ENCODE measurements at places on chromosomes 13 and 19. TPM values are rescaled to one million over a fixed set of nuclear protein-coding genes. Genes with fewer than 3 reads are reported as not detected.

- H3K36me3 ChIP-seq: no peaks in the 10 kb centered on the region
- H3K27me3 ChIP-seq: no peaks in the 10 kb centered on the region
- no peaks in the 10 kb centered on the region for H3K4me1 ChIP-seq
- DNase-seq: no peak
Measured at GRCh38 chr19:40155749-40156265, 35.4 kb upstream of the MAP3K10 start.

DNA sequence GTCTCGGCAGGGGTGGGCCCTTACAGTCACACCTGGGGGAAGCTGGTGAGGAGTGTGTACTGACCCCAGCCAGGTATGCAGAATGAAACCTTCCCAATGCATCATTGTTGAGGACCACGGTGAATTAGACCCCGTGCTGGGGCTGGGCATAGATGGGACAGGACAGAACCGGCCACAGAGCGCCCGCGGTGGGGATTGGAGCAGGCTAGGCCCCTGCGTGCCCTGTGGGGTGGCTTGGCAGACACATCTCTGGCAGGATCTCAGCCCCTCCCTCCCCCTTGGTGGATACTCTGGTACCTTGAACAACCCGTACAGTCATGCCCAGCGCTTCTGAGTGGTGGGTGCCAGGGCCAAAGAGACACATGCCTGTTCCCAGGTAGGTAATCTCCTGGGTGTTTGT is 200.6 kb downstream of the TEX29 start:
- peaks cover 21% of the 10 kb centered on the region for H3K27me3 ChIP-seq
- H3K36me3 ChIP-seq: no peaks in the 10 kb centered on the region
- H3K4me1 ChIP-seq: no peaks in the 10 kb centered on the region
- DNase-seq: no peak

The RGS9BP gene
- 0.09 TPM for total RNA-seq

DNA sequence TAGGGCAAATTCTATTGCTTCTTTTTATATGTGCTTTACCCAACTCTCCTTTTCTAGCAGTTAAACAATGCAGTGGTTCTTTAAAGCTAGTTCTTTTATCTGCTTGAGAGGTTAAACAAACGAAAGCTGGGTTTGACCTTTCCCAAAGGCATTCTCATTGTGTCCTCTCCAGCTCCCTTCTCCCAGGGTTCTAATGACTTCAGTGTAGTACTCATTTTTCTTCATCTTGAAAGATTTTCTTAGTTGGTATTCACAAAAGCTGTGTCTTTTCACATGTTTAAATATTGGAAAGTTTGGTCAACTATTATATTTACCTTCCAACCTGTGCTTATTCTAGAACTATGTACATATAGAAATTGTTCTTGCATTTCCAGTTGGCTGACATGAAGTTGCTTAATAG is 1.5 kb downstream of the WASF3 start:
- no peaks in the 10 kb centered on the region for H3K27me3 ChIP-seq
- H3K27ac ChIP-seq: no peak overlapping the region
- DNase-seq: no peak

GRCh38 chr13:51444922-51445321 is 7.9 kb downstream of the INTS6 start:
- no peak overlapping the region for H3K27ac ChIP-seq
- no peak for DNase-seq
- no peak overlapping the region for H3K4me3 ChIP-seq
- no peaks in the 10 kb centered on the region for H3K27me3 ChIP-seq
- no peaks in the 10 kb centered on the region for H3K36me3 ChIP-seq

DNA sequence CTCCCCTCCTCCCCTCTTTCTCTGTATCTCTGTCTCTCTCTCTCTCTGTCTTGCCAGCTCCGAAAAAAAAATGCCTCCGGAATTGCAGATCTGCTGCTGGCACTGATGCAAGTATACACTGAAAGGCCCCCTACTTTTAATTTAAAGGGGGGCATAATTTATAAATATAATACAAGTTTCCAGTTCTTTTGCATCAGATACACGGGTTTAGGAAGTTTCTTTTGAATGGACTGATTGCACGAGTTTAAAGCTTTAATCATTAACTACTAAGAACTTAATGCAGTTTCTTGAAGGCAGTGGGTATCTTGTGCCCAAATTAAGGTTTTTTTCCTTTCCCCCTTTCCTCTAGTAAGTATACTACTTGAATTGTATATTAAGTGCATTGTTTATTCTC is 1.4 kb downstream of the FGF9 start:
- H3K27ac ChIP-seq: no peak overlapping the region
- H3K4me1 ChIP-seq: peaks cover 49% of the 10 kb centered on the region
- no peak for DNase-seq
- no peak overlapping the region for H3K4me3 ChIP-seq
- H3K27me3 ChIP-seq: peaks cover 24% of the 10 kb centered on the region
- no peaks in the 10 kb centered on the region for H3K36me3 ChIP-seq

GRCh38 chr19:1309977-1310852 is 24.5 kb downstream of the EFNA2 start:
- no peak overlapping the region for H3K4me3 ChIP-seq
- no peak overlapping the region for H3K27ac ChIP-seq
- H3K27me3 ChIP-seq: no peaks in the 10 kb centered on the region
- no peak for DNase-seq

DNA sequence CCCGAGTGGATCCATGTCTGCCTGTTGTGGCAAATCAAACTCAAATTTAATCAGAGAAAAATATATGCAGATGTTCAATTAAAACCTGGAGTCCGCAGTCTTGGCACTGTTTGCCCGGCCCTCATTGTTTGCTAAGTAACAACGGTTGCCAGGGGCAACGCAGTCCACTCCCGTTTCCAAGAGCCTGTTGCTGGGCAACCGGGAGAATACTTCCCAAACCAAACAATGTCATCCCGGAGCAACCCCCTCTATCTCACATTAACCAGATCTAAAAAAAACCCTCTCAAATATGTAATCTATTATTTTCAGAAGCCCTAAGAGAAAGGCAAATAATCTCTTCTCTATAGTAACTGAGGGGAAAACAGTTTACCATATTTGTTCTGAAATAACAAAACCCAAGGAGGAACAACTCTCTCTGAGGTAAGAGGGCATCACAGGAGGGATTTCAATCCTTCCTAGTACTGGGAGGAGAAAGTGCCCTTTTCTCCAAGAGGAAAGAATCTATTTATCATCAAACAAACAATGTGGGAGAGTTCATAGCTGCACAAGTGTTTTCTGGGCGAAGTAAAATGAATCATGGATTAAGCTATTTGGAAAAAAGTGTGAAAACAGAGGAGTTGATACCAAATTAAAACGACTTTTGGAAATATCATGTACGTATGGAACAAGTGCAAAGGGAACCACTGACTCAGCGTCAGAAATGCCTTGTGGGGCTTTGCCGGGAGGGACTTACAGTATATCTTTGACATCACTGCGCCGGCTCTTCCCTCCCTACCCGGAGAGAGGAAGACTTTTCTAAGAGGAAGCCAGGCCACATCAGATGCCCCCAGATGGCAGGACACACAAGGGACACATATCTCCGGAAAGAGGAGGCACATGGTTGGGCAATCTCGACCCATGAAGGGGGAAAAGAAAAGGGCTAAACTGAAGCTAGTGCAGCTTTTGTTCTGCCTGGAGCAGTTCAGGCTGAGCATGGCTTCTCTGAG is 43.3 kb downstream of the RFX2 start:
- no peaks in the 10 kb centered on the region for H3K27me3 ChIP-seq
- H3K4me3 ChIP-seq: no peak overlapping the region
- no peaks in the 10 kb centered on the region for H3K36me3 ChIP-seq
- H3K4me1 ChIP-seq: peaks cover 48% of the 10 kb centered on the region

GRCh38 chr13:59364641-59365085 is 799.1 kb downstream of the DIAPH3 start:
- H3K27ac ChIP-seq: no peak overlapping the region
- H3K27me3 ChIP-seq: no peaks in the 10 kb centered on the region
- no peak overlapping the region for H3K4me3 ChIP-seq
- no peaks in the 10 kb centered on the region for H3K4me1 ChIP-seq
- no peak for DNase-seq

The ZNF540 gene
- total RNA-seq: 2.5 TPM

The SPRYD7 gene
- total RNA-seq: 8.8 TPM

The LGALS7B gene
- 871 TPM for total RNA-seq

- DNase-seq: no peak
- H3K27me3 ChIP-seq: no peaks in the 10 kb centered on the region
- no peaks in the 10 kb centered on the region for H3K4me1 ChIP-seq
- H3K27ac ChIP-seq: no peak overlapping the region
- no peak overlapping the region for H3K4me3 ChIP-seq
- peaks cover 20% of the 10 kb centered on the region for H3K36me3 ChIP-seq
Measured at GRCh38 chr19:56400485-56400884, 3.6 kb upstream of the ZNF583 start.

The NAPSA gene
- total RNA-seq: 0.38 TPM

GRCh38 chr13:40063703-40064102 is 408.2 kb downstream of the COG6 start:
- DNase-seq: no peak
- no peaks in the 10 kb centered on the region for H3K27me3 ChIP-seq
- H3K4me3 ChIP-seq: no peak overlapping the region
- no peak overlapping the region for H3K27ac ChIP-seq
- peaks cover 60% of the 10 kb centered on the region for H3K4me1 ChIP-seq

- no peak overlapping the region for H3K4me3 ChIP-seq
- DNase-seq: no peak
- H3K4me1 ChIP-seq: no peaks in the 10 kb centered on the region
- H3K27me3 ChIP-seq: peaks cover 4% of the 10 kb centered on the region
- H3K36me3 ChIP-seq: no peaks in the 10 kb centered on the region
Measured at GRCh38 chr13:29472332-29472961, 123.0 kb downstream of the SLC7A1 start.

The PNMA8C gene
- not detected for total RNA-seq

The TEKTIP1 gene
- total RNA-seq: not detected

The NDUFA7 gene
- total RNA-seq: 29.6 TPM

GRCh38 chr19:49157445-49158224 is at the start of gene TRPM4:
TRPM4 (plus strand) TSS chr19:49157792; CDS start chr19:49157867, 75 bp downstream.
- peak within 1 kb of the TSS; percentile 81 for H3K4me3 ChIP-seq
- DNase-seq: no peak
- peaks cover 39% of the 10 kb centered on the region for H3K4me1 ChIP-seq
- no peaks in the 10 kb centered on the region for H3K27me3 ChIP-seq
- peak within 1 kb of the TSS; percentile 93 for H3K27ac ChIP-seq

The ZNF530 gene
- 2.5 TPM for total RNA-seq

GRCh38 chr19:1276628-1277022 is 1.3 kb downstream of the FAM174C start:
- no peaks in the 10 kb centered on the region for H3K27me3 ChIP-seq
- H3K4me1 ChIP-seq: peaks cover 39% of the 10 kb centered on the region
- H3K36me3 ChIP-seq: peaks cover 26% of the 10 kb centered on the region
- no peak for DNase-seq
- peak overlapping the region; percentile 62 for H3K4me3 ChIP-seq
- peak overlapping the region; percentile 94 for H3K27ac ChIP-seq
